Effector memory CD4-positive, alpha-beta T cell (primary cell): ENCODE measurements at places on chromosomes 3 and 15.

GRCh38 chr3:83863380-83863779 is 1095.4 kb upstream of the CADM2 start:
- DNase-seq: no peak

DNA sequence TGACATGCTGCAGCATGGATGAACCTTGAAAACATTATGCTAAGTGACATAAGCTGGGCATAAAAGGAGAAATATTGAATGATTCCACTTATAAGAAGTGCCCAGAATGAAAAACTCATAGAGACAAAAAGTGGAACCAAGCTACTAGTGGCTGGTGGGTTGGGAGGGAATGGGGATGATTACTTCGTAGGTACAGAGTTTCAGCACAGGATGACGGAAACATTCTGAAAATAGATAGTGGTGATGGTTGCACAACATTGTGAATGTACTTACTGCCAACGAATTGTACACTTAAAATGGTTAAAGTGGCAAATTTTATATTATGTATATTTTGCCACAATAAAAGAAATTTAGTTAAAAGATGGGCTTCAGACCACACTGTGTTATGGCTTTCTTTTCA is 93.6 kb downstream of the RPLP1 start:
- DNase-seq: no peak

DNA sequence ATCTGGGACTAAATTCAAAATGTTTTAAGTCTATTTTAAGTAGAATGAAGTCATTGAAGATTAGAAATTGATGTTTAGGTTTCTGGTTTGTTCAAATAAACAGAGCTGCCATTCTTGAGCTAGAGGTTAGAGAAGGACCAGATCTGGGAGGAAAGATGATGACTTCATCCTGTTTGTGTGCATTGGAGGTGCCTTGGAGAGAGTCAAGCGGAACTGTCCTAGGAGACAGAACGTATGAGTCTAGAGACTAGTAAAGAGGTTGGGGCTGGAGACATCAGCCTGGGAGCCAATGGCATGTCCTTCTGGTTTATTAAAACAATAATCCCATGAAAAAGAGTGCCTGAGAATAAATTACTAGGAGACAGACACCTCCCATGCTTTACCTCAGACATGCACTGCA is 303.4 kb downstream of the KBTBD8 start:
- no peak for DNase-seq

DNA sequence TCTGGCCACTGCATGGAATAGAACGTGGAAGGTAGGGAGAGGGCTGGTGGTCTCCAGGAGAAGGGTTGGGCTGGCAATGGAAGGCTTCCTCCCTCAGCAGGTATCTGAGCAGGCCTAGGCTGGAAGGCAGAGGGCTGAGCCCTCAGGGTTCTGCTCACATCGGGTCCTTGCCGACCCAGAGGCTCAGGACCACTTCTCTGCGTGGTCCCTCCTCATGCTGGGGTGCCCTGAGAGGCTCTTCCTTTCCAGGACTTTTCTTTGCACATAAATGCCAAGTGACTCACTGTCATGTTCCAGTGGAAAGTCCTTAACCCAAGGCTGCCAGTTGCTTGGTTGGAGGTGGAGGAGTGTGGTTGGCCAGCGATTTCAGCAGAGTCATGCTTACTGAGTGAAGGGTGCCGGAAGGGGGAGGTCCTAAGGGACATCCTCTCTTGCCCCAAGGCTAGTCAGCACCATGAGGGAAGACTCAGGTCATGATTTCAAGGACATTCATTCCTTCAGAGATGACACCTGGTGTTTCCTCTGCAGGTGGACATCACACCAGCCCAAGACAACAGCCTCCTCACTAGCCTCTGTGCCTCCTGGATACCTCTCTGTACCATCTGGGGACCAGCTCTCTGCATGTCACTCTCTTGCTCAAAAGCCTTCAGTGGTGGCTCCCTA is 8.2 kb downstream of the SLC6A6 start:
- no peak for DNase-seq

DNA sequence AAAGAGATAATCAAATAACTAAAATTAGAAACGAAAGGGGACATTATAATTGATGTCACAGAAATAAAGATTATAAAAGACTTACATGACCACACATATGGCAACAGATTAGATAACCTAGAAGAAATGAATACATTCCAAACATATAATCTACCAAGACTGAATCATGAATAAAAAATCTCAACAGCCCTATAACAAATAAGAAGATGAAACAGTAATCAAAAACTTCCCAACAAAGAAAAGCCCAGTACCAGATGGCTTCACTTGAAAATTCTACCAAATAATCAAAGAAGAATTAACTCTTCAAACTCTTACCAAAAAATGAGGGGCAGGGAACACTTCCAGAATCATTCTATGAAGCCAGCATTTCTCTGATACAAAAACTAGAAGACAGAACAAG is 11.8 kb downstream of the TOP2B start:
- DNase-seq: no peak

DNA sequence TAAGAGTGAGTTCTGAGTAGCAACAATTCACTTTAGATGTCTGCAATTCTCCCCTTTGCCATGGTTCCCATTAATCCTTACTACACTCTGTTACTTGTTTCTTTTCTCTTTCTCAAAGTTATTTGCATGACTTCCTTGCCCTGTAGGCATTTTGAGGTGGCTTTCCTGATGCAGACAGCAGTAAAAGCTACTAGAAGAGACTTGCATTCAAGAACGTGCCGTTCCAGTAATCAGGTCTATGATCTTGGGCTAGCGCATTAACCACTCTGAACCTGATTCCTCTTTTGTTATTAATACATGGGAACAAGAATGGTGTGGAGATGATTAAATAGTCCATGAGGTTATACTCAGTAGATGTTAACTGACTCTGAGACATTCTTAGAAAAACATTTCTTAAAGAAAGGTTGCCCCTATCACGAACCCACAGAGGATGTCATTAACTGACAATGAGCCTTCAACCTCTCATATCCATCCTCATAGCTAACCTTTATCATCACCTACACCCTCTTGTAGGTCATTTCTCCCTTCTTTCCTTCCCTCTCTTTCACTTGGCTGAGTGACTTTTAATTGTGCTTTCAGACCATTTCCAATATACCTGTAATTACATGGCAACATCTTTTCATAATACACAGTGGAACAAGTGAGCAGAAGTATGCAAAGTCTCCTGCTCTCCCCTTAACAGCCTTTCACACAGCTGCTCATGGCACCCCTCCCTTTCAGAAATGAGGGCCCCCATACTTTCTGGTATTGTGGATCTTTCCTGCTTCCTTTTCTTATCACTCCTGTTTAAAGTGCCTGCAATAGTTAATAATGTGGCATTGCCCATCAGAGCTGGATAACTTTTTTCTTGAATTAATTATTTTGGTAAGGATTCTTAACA is 175.9 kb downstream of the CHST2 start:
- DNase-seq: no peak

GRCh38 chr15:63905131-63905530 is 71.4 kb upstream of the HERC1 start:
- DNase-seq: no peak

- DNase-seq: no peak
Measured at GRCh38 chr3:143482106-143483088, 362.8 kb downstream of the CHST2 start.

- DNase-seq: no peak
Measured at GRCh38 chr15:39336926-39337325, 244.0 kb upstream of the THBS1 start.

GRCh38 chr3:50264383-50264963 is 4.5 kb upstream of the SEMA3B start:
- DNase-seq: no peak

DNA sequence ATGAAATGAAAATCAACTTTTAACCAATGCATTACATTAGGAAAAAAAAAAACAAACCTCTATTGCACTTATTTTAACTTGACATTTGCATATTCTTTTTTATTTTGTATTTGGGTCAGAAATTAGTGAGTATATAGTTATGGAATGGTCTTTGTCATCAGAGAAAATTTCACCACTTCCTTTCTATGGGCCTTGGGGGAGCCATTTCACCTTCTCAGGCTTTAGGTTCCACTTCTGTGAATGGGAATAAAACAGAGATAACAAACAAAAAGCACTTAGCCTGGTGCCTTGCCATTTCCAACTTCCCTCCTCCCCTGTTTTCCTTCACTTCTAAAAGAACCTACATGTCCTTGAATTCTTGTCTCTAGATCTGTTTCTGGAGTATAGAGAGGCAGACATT is 168.0 kb upstream of the STT3B start:
- no peak for DNase-seq

GRCh38 chr3:15496341-15496664 is 25.2 kb downstream of the COLQ start:
- no peak for DNase-seq
